ENCODE measurements at places on chromosomes 1 and 21. TPM values are rescaled to one million over a fixed set of nuclear protein-coding genes. Genes with fewer than 3 reads are reported as not detected.

DNA sequence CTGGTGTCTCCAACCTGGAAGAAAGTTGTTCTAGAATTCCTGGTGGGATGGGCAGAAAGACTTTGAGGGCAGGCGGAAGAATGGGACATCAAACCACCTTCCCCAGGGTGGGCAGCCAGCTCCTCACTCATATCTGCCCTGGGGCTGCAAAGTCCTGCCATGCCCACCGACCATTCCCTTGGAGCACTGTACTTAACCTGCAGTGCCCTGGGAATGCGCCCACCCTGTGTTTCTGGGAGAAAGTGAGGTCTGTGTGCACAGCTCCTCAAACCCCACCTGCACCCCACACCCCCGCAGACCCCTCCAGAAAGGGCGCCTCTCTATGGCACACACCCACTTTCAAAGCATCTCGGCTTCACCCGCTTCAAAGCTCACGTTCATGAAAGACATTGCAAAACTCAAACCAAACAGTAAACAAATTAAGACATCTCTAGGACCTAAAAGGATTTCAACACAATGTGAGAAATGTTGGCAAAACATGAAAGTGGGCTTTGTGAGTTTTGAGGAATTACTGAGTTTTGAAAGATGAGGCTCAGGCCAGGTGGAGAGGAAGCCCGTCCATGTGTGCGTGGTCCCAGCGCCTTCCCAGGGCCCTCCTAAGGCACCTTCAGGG lies 25.1 kb downstream of the KRTAP10-1 start:
- DNase-seq, result no peak

DNA sequence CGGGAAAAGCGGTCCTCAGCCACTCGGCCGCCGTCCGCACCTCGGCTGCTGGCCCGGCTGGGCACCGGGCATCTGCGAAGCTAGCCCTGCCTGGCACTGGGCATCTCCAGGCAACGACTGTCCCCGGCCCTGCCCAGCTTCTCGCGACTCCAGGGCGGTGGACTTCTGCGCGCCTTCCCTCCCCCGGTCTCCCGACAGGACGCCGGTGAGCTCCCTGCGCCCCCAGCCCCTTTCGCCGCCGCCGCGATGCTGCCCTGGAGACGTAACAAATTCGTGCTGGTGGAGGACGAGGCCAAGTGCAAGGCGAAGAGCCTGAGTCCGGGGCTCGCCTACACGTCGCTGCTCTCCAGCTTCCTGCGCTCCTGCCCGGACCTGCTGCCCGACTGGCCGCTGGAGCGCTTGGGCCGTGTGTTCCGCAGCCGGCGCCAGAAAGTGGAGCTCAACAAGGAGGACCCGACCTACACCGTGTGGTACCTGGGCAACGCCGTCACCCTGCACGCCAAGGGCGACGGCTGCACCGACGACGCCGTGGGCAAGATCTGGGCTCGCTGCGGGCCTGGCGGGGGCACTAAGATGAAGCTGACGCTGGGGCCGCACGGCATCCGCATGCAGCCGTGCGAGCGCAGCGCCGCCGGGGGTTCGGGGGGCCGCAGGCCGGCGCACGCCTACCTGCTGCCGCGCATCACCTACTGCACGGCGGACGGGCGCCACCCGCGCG lies 514 bp downstream of the FAM43B start:
- DNase-seq, result peak; percentile 50

DNA sequence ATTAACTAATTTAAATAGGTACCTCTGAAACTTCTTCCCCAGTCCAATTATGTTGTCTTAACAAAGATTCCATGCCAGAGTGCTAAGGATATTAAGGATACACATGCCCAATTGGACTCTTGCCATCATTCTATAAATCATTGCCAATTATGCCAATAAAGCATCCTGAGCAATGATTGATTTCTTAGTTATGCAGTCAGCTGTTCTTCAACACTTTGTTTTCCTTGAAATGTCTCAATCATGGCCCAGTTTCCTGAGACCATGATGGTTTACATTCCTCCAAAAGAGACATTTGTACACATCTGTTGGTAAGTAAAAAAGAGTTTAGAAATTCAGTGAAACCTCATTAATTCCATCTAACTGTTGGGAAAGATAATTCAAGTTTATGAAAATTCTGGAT lies 180.4 kb upstream of the PKN2 start:
- DNase-seq, result no peak

- DNase-seq, result no peak
Measured at GRCh38 chr1:114750780-114751179, 7.0 kb downstream of the CSDE1 start.

DNA sequence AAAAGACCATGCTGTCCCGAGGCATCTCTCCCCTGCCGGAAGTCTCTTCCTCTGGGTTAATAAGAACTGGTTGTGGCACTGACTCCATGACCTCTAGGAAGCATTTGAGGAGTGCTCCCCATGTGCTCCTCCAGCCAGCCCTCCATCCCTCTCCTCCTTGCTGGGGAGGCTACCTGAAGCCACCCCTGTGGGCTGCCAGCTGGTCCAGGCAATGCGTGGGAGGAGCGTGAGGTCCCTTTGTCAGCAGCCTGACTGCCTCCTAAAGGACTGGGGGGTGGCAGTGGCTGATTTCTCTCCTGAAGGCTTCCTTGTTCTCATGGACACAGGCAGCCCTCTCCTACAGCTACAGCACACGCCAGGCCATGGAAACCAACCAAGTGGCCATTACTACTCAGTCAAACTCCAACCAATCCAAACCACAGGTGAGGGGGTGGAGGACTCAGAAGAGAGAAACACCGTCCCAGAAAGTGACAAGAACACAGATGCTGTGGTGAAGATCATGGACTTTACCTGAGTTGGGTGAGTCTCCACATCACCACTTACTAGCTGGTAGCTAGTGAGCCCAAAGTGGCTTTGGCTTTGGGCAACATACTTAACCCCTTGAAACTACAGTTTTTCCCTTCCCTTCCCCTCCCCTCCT lies 35.2 kb downstream of the NENF start:
- DNase-seq, result peak; percentile 42

- no peak for DNase-seq
Measured at GRCh38 chr1:52479076-52479475, 73.8 kb downstream of the TUT4 start.

DNA sequence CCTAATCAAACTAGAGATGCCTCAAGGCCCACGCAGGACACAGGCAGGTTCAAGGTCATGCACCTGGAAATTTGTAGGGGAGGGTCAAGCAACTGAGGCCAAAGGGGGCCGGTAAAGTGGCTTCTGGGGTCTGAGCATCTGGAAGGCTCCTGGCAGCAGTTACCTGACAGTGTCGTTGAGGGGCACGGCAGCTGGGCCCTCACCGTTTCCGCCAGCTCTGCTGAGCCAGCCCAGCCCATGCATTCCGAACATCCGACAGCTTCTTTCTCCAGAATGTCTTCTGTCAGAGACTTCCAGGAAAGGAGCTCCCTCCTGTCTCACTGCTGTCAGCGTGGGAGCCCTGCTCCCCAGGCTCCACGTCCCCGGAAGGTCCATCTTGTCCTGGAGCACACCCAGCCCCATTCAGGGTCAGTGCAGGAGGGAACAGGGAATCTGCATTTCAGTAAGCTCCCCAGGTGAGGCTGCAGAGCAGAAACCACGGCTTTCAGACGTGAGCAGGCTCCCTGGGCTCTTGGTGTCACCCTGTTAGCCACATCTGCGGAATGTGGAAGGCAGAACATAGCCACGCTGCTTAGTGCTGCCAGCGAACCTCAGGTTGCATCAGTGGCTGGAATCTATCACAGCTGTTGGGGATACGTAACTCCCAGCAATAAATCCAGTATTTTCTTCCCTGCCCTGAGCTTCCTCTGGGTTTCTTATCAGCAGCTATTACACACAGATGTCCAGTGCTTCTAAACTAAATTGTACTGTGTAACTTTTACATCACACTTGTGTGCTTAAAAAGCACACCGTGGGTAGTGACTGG lies 36.3 kb upstream of the FAM3B start:
- no peak for DNase-seq

- peak; percentile 84 for DNase-seq
Measured at GRCh38 chr1:14138135-14138506, 438.1 kb downstream of the PRDM2 start.

DNA sequence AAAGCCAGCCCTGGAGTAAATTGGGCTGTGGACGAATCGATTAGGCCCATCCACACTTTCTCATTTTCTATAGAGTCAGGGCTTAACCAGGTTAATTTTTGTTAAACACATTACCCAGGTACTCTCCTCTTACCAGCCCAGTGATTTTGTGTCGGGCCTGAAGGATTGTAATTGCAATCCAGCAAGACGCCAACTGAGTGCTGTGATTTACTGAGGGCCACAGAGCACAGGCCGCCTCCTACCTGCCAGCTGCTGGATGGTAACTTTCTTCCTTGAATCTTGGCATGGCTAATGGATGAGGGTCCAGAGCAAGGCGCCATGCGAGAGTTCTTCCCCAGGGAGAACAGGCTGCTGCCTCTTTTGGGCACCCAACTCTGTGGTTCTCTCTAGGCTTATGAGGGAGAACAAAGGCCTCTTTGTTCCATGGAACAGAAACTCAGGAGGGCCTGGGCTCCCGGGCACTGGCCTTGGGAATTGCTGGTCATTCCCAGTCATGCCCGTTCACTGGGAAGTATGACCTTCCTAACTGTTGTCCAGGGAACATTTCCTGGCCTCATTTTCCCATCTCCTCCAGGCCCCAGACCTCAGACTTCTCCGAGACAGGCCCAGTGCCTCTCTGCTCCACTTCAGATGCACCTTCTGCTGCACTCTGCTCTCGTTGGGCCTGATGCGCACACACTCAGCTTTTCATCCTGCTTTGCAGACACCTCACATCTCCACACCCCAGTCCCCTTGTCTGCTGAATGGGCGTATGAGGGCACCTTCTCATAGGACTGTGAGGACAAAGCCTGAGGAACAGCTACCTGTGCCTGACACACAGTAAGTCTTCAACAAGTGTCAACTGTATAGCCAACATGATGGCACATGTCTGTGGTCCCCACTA lies 57.3 kb downstream of the SYF2 start:
- DNase-seq, result no peak

DNA sequence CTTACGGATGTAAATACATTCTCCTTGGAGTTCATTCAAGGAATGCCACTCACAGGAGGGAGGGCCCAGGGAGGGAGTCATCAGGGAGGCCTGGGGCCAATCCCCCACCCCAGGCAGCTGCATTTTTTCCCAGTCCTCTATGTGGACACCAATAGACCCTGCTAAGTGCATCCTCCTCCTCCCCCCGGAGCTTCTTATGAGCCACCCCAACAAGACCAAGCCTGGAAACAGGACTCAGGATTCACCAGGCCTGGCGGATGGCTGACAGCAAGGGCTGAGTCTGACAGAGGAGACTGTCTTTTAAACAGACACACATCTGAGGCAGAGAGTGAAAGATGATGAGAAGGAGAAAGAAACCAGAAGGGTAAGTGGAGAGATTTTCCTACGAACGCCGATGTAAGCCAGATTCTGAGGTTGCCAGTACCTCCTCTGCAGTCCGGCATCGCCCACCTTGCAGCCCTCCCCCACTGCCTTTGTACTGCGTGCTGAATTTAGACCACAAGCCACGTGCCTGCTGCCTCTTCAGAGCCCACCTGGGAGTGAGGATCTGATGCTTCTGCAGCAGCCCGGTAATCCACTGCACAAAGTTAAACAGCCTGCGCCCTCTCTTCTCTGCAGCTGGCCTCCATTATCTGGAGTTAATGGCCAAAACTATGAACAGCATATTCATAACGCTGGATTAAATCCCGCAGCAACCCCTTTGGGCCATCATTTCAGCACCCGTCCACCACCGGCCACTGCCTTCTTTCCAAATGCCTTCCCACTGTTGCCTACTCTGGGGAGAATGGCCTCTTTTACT lies 17.6 kb upstream of the SFPQ start:
- DNase-seq, result no peak

DNA sequence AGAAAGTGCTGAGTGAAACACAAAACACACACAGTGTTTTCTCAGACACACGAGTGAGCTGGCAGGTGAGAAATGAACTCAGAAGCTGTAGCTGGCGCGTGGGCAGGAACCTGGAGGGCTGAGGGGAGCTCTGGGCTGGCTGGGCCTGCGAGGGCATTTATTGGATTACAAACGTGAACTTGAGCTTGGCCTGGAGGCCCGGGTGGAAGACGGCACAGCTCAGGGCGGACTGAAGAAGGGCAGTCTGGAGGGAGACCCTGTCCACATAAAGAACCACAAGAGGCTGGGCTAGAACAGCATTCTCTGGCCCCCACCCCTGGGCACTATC lies 52.1 kb upstream of the ADARB1 start:
- no peak for DNase-seq

DNA sequence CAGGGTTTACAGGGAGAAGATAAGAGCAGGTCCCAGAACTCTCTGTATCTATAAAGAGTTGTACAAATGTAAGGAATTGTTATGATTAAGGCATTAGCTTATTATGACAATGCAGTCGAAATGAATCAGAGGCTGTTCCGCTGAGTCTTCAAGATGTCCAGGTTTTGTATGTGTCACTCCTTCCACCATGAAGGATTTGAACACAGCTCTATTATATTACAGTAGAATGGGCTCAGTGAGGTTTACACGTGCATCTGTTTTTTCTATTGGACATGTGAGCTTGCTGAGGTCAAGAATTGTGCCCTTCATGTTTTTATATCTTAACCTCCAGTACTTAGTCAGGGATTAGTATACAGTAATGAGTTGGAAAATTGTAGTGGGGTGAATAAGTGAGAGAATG lies 86.3 kb downstream of the MPZL1 start:
- DNase-seq, result peak; percentile 34

- no peak for DNase-seq
Measured at GRCh38 chr1:35454176-35454575, 103.0 kb downstream of the KIAA0319L start.

GRCh38 chr1:178344513-178345091 lies 152.2 kb downstream of the CLEC20A start:
- DNase-seq, result peak; percentile 87

DNA sequence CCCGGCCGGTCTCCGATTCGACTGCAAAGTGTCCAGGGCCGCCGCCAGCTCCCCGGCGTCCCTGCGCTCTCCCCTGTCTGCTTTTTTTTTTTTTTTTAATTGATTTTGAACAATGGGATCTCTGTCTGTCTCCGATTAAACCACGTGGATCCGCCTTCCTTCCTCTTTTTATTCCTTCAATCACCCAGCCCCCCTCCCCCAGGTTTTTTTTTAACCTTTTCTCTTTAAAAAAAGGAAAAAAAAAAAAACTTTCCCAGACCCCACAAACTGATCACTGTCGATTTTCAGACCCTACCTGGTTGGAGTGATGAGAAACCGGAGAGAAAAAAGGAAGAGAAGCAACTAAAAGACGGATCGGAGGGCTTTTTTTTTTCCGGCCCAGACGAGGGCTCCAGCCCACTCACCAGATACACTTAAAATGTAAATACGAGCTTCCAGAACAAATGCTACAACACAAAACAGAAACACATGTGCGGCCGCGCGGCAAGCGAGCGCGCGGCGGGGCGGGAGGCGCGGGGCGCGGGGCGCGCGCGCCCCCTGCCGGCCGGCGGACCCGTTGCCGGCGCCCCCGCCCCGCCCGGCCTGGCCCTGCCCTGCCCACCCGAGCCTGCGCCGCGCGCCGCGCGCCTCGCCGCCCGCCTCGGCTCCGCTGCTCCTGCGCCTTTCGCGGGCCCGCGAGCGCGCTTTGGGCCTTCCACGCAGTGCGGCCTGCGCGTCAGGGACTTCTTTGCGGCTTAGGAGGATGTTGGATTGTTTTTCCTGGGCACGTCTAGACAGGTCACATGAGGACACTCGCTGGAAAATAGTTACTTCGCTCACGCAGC lies at the start of gene RCC2:
RCC2 (minus strand) TSS at position 428 of the 824 bp plus-strand sequence. CDS start 1,163 bp downstream, outside the sequence.
- DNase-seq, result peak; percentile 71

- peak; percentile 14 for DNase-seq
Measured at GRCh38 chr21:16186742-16187141, 457.0 kb downstream of the USP25 start.

GRCh38 chr1:54611621-54612020 lies 11.7 kb downstream of the FAM151A start:
- no peak for DNase-seq

FASLG gene
- not detected for total RNA-seq

PGD gene
- total RNA-seq, result 62.3 TPM

SLC30A1 gene
- 16.1 TPM for total RNA-seq

HES3 gene
- total RNA-seq, result not detected

NLRP3 gene
- total RNA-seq, result 9.2 TPM

NUCKS1 gene
- total RNA-seq, result 193 TPM

C8B gene
- not detected for total RNA-seq
